ENCODE measurements at places on chromosomes 11 and 22.

DNA sequence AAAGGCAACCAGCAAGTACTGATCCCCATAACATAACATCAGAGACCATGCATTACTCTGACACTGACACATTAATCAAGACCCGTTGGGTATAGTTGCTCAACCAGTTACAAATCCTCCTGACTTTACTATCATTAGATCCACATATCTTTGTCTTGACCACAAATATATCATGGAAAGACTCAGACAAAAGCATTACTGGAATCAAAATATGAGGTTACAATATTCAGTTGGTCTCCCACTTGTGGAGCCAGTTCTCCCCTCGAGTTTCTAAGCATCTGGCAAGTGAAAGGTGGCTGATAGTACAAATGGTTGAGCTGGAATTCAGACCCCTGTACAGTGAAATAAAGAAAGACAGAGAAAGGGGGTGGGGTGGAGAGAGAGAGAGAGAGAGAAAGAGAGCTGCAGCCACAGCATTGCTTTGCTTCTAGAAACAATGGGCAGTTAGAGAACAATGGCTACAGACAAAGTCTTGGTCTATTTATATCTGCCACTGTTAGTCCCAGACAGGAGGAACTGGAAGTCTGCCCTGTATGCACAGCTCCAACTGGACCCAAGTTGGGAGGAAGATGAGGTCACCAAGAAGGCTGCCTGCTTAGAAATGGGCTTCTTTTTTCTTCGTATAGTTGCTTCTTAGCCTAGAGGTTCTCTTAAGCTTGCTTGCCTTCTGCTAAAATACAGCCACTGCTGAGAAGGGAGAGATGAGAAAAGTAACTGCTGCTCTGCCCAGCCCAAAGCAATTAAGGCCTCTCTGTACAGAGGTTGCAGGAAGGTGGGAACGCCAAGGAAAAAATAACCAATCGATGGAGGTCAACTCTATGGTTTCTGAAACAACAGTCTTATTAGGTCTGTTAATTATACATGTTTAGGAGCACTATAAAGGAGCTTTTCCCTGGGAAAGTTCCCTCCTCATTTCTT lies 85.5 kb downstream of the ETS1 start:
- H3K27ac ChIP-seq, result peak overlapping the region; percentile 85
- no peaks in the 10 kb centered on the region for H3K27me3 ChIP-seq
- no peak for DNase-seq
- H3K4me3 ChIP-seq, result peak overlapping the region; percentile 72
- peaks cover 87% of the 10 kb centered on the region for H3K36me3 ChIP-seq

DNA sequence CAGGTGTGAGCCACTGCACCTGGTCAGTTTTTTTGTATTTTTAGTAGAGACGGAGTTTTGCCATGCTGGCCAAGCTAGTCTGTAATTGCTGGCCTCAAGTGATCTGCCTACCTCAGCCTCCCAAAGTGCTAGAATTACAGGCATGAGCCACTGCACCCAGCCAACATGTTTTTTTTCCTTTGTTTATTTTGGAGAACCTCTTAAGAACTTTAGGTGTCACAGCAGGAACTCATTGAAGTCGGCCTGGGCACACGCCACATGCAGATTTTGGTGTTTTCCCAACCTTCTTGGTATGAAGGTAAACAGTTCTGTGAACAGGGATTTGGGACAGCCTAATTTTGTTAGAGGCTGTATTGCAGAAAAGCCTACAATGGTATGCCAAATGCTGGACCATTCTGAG lies 9.4 kb downstream of the DIXDC1 start:
- no peaks in the 10 kb centered on the region for H3K27me3 ChIP-seq
- no peak for DNase-seq
- no peak overlapping the region for H3K27ac ChIP-seq
- peaks cover 2% of the 10 kb centered on the region for H3K36me3 ChIP-seq
- no peak overlapping the region for H3K4me3 ChIP-seq

DNA sequence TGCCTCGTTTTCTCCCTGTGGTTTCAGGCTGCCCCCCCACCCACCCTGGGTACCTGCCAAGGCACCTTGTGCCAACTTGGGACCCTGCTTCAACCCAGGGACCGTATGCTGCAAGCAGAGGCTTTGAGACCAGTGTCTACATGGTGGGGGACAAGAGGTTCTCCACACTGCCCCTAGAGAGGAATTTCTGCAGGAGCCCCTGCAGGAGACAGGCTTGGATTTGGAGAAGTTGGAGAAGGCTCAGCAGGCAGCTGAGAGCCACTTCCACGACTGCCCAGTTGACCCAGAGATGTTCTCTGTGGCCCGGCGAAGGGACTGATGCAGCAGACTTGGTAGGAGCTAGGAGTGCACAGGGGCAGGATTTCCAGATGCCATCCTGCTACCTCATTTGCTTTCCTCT lies 20.1 kb upstream of the NNMT start:
- H3K4me3 ChIP-seq, result no peak overlapping the region
- no peaks in the 10 kb centered on the region for H3K36me3 ChIP-seq
- H3K27ac ChIP-seq, result no peak overlapping the region
- DNase-seq, result no peak
- H3K4me1 ChIP-seq, result peaks cover 1% of the 10 kb centered on the region

DNA sequence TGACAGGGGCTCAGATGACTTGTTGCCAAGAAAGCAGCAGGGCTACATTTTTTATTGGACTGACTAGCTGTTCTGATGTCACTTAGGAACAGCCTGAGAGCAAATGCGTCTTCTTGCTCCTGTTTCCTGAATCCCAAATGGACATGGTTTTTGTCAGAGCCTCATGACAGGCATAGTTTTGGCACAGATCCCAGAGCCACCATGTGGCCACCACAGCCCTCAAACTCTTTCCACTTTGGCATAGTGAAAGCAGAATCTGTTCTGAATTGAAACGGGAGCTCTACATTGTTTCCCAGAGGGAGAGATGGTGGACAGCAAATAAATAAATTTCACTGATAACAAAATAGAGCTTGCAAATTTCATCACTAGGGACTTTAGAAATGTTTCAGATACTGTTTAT lies 222.2 kb downstream of the C11orf87 start:
- H3K4me1 ChIP-seq, result no peaks in the 10 kb centered on the region
- H3K27ac ChIP-seq, result no peak overlapping the region
- no peak for DNase-seq
- H3K27me3 ChIP-seq, result no peaks in the 10 kb centered on the region
- no peaks in the 10 kb centered on the region for H3K36me3 ChIP-seq
- H3K4me3 ChIP-seq, result no peak overlapping the region

GRCh38 chr11:44190883-44191230 lies 95.4 kb downstream of the EXT2 start:
- no peak for DNase-seq
- H3K27me3 ChIP-seq, result no peaks in the 10 kb centered on the region
- H3K27ac ChIP-seq, result no peak overlapping the region
- no peak overlapping the region for H3K4me3 ChIP-seq

GRCh38 chr11:17521106-17521900 lies 22.9 kb downstream of the USH1C start:
- no peaks in the 10 kb centered on the region for H3K36me3 ChIP-seq
- DNase-seq, result no peak

Measured in activated CD4-positive, alpha-beta memory T cell treated with anti-CD3 and anti-CD28 coated beads, Interleukin-2, amount 10 ng/mL, durations not matched to agents 7 days and 5 days (primary cell).